Activated CD4-positive, alpha-beta T cell treated with anti-CD3 and anti-CD28 coated beads, Interleukin-2, amount 10 ng/mL, durations not matched to agents 24 days and 14 days (primary cell): ENCODE measurements at places on chromosomes 2 and 18. TPM values are rescaled to one million over a fixed set of nuclear protein-coding genes. Genes with fewer than 3 reads are reported as not detected.

The RAB6C gene
- total RNA-seq, result not detected in 2 replicates

- no peak for DNase-seq
- no peak overlapping the region for H3K27ac ChIP-seq
- no peak overlapping the region for H3K4me3 ChIP-seq
- H3K27me3 ChIP-seq, result no peaks in the 10 kb centered on the region
Observed at GRCh38 chr2:133452146-133452545, 116.1 kb downstream of the NCKAP5 start.

GRCh38 chr2:109062859-109063700 is 65.9 kb upstream of the SH3RF3 start:
- no peaks in the 10 kb centered on the region for H3K27me3 ChIP-seq
- H3K4me1 ChIP-seq, result peaks cover 5% of the 10 kb centered on the region
- H3K27ac ChIP-seq, result no peak overlapping the region

GRCh38 chr2:41393621-41394020 is 654.2 kb upstream of the PKDCC start:
- H3K27me3 ChIP-seq, result no peaks in the 10 kb centered on the region
- DNase-seq, result no peak
- no peak overlapping the region for H3K27ac ChIP-seq
- H3K4me1 ChIP-seq, result no peaks in the 10 kb centered on the region
